Activated naive CD8-positive, alpha-beta T cell treated with anti-CD3 and anti-CD28 coated beads for 36 hours (primary cell): ENCODE measurements at places on chromosomes 1 and 21.

DNA sequence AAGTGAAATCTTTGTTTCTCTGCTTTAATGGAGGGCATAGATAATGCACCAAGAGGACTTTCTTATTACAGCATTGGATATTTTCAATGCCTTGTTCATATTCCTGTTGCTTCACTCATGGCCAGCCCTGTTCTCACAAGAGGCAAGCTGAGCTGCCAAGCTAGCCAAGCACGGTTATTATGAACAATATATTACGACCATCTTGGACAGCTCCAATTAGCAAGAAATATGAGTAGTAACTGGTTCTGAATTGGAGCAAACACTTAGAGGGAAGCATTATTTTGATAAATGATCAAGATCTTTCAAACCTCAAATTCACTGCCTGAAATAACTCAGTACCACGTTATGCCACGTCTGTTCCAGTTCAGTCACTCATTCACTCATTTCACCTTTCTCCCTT is 159.8 kb downstream of the SETD4 start:
- no peak for DNase-seq

DNA sequence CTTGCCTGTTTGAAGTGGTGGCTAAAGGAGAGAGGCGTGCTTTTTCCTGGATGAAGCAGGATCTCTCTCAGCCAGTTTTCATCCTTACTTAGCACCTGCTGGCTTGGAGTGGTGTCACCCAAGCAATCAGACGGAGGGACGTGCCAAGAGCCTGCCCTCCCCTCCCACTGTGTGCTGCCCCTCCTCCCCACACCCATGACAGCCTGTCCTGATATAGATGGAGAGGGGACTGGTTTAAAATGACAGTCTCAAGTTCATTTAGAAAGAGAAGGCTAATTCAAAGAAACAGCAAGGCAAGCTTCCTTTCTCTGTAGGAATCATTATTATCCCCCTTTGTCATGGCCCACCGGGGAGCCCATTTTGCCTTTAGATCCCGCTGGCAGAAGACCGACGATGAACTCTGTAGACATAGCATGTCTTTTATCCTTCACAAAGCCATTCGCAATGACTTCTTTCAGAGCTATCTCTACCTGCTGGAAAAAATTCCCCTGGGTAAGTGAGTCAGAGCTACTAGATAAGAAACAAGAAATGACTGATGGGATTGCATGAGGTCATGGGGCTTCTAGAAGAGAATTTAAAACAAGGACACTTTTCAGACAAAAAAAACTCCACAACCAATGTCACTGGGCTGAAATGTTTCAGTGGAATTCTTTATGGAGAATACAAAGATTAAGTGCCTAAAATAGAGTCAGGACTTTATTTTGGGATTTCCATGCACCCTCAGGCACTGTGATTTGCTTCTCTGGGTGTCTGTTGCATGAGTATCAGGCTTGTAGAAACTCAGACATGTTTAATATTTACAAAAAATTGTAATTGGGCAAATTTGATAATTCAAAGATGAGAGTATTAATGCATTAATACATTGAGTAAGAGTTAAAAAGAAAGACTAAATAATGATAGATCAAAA is at the start of gene NTMT2:
Gene NTMT2 (plus strand): TSS at position 190 of the 907 bp plus-strand sequence. CDS start 149 bp downstream, at position 339.
- DNase-seq = no peak

GRCh38 chr1:6040861-6041415 is 4.8 kb upstream of the KCNAB2 start:
- DNase-seq = no peak

DNA sequence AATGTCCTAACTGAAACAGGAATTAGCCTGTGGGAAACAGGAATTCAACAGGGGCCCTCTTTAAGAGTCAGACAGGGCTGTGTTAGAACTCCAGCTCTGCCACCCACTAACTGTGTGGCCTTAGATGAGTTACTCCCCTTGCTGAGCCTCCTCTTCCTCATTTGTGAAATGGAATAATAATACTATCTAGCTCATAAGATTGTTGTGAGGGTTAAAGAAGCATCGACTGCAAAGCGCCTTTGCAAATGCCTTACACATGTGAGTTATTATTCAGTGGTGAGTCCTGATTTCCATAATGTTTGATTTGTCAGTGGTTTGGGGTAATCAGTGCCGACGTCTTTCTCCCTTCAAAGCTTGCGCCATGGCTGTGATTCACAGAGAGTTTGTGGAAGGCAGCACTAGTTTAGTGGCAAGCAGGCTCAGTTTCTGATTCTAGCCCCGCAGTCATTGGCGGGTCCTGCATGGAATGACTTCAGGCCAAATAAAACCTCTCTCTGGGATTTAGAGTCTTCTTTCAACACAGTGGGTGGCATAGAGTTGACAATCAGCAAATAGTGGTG is 388.5 kb downstream of the PLPP3 start:
- DNase-seq = no peak

- DNase-seq = no peak
Measured at GRCh38 chr1:96487394-96487793, 234.2 kb upstream of the PTBP2 start.

DNA sequence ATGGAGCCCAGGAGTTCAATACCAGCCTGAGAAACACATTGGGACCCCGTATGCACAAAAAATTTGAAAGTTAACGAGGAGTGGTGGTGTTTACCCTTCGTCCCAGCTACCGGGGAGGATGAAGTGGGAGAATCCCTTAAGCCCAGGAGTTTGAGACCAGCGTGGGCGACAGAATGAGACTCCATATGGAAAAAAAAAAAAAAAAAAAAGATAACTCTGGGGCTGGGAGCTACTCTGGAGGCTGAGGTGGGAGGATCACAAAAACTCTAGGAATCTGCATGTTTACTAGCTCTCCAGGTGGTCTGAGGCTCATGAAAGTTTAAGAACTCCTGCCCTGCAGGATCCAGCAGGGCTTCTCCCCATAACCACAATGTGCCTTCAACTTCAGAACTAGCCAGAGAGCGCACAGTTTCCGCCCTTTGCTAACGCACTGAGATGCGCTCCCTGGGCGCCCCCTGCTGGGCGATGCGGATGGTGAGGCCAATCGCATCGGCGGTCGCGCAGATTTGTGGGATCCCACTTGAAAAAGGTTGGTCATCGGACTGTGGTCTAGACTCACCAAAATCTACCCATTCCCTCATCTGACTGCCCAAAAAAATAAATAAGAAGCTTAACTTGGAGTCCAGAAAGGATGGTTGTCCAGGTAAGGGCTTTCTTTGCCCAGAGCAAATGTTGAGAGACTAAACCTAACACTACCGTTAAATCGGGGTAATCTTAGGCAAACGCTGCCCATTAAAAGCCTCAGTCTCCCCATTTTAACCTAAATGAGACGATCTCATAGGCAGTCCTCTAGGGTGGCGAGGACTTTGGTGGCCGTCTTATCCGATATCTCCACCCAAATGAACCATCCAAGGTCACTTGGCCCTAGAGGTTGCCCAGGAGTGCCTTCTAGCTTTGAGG is 8.8 kb downstream of the ZNF683 start:
- peak; percentile 84 for DNase-seq

DNA sequence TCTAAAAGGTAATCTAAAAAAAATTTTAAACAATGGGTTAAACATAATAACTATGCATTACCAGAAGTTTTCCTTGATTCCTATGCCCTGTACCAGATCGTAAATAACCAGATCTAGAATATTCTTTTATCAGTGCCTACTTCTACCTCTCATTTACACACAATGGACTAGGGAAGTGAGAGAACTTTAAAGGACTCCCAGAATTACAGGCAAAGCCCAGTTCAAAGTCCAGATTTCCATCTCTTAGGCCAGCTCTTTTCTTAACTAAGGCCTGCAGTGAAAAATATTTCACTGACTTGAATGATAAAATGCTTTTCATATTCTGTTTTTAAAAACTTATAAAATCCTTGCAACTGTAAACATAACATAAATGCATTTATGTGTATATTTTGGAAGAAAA is 32.6 kb downstream of the ESRRG start:
- DNase-seq = no peak

- DNase-seq = no peak
Measured at GRCh38 chr1:243354511-243355153, 98.8 kb downstream of the SDCCAG8 start.

- no peak for DNase-seq
Measured at GRCh38 chr1:16117369-16117768, 38.5 kb downstream of the EPHA2 start.

GRCh38 chr1:194544012-194544411 is 1357.6 kb upstream of the B3GALT2 start:
- DNase-seq = no peak

- no peak for DNase-seq
Measured at GRCh38 chr1:191174298-191174697, 696.6 kb upstream of the BRINP3 start.

- no peak for DNase-seq
Measured at GRCh38 chr1:1090424-1091343, 16.6 kb upstream of the RNF223 start.

DNA sequence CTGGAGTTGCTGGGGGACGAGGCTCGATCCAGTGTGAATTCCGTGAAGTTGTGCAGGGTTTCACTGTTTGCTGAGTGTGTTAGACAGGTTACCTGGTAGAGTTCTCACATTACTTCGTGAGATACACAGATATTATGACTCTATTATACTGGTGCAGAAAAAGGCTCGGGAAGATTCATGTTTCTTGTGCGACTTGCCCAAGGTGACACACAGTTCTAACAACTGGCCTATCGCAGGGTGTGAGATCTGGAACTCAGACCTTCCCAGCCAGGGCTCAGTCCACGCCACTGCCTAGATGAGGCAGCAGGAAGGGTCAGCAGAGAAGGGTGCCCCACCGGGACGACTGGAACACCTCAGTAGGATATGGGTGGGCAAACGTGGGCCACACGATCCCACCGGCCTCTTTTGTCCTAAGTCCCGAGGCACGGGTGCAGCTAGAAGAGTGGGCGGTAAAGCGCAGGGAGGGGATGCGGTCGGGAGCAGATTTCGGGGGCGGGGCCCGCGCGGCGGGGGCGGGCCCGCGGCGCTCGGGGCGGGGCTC is 296 bp upstream of the RNPEP start:
- peak; percentile 72 for DNase-seq

- DNase-seq = peak; percentile 64
Measured at GRCh38 chr1:31422505-31423319, 9.7 kb downstream of the SERINC2 start.

DNA sequence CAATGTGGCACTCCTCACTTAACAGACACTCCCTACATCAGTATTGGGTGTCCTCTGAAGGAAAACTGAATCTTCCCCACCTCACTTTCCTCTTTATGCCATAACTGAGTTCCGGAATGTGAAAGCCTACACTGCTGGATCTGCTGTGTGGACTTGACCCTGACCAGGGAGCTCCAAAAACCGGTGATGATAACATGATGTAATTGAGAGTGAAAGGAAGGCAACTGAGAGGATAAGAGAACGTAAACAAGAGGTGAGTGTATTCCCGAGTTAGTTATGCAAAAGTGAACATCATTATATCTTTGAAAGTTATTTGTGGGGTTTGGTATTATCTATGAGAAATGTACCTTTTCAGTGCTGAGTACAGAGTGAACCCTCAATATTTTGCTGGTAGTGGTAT is 1794.8 kb downstream of the MRPL39 start:
- no peak for DNase-seq

GRCh38 chr1:183126528-183126927 is 59.5 kb upstream of the LAMC2 start:
- DNase-seq = no peak

DNA sequence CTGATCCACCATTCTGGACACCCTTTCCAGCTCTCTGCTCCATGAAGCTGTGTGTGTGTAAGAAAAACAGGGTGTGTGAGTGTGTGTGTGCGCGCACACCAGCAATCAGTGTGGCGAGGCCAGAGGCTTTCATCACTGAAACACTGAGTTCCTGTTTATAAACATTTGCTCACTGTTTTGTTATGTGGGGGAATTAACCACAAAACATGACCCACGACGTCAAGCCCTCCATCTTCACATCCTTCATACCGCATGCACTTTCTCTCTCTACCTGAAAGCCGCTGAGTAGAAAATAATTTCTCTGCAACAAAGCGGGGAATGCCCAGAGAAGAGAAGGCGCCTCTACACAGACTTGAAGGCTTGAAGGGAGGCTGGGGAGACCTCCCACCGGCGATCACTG is 148.9 kb upstream of the IRF2BP2 start:
- DNase-seq = no peak

- DNase-seq = peak; percentile 56
Measured at GRCh38 chr1:208243967-208244916, at the start of gene PLXNA2. Gene PLXNA2, minus strand, starts transcription at chr1:208244384. Its CDS starts 26,462 bp downstream, at chr1:208217922.

GRCh38 chr1:53826367-53826766 is 11.7 kb downstream of the NDC1 start:
- no peak for DNase-seq

GRCh38 chr1:15696956-15697521 is 12.9 kb downstream of the PLEKHM2 start:
- DNase-seq = peak; percentile 53

DNA sequence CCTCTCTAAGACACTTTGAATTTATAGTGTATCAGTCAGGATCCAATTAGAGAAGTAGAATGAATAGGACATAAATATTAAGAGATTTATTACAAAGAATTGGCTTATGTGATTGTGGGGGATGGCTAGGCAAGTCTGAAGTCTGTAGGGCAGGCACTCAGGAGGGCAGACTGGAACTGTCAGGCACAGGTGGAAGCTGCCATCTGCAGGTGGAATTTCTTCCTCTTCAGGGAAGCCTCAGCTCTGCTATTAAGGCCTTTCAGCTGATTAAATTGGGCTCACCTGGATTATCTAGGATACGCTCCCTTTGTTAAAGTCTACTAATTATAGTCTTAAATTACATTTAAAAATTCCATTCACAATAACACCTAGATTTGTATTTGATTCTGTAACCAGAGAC is 92.0 kb upstream of the HAO2 start:
- DNase-seq = no peak

DNA sequence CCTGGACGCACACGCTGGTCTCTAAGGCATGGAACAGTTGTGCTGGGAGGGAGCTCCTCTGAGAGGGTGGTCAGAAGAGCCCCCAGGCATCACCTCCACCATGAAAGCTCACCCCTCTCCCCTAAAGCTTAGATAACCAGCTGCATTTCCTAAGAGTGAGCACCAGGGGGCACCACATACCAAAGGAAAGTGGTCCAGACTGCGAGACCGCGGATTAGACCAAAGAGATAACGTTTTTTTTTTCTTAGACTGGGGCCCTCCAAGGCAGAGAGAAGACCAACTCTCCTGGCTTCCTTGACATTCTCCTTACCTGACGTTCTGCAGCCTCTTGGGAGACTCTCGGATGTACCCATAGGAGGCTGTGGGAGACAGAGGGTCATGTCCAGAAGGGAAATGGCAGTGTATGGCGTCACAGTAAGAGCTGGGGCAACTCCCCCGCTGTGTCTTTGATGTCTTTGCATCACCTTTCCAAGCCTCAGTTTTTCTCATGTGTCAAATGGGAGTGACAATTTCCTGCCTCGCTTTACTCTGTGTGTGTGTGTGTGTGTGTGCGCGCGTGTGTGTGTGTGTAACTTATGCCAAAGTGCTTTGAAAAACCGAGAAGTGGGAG is 12.3 kb upstream of the IFNLR1 start:
- peak; percentile 70 for DNase-seq
